T-helper 2 cell treated with Interferon-gamma antibody and Interleukin-4, amounts not matched to agents 5 μg/mL and 100 μg/mL, for 36 hours (primary cell): ENCODE measurements at places on chromosomes 1 and 21.

GRCh38 chr1:208136459-208137182 is 107.6 kb downstream of the PLXNA2 start:
- DNase-seq, result no peak

DNA sequence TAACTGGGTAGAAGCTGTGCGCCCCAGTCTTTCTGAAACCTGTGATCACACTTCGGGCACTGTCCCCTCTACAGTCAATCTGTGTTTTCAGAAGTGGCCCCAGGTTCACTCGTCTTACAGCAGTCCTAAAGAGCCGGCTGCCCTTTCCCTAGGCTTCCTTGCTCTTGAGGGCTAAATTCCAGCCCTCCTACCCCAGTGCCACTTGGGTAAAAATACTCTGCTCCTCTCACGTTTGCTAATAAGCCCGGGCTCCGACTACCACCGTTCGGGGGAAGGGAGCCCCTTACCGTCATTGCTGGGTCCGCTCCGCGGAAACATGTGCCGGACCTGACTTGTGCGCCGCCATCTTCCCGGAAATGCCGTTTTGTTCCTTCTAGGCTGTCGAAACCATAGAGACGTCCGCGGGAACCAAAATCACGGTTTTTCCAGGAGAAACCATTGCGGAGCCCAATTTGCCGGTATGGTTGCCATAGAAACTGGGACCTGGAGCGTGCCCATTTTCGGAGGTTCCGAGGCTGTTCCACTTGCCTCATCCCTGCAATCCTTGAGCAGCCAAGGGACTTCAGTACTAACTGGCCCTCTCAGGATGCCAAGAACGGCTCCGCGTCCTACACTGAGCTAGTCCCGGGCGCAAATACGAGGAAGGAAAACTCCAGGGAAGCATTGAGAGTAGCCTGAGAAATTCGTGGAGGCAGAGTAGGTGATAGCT is at the start of gene GPATCH4:
GPATCH4 (minus strand) TSS at position 358 of the 709 bp plus-strand sequence.
- peak; percentile 77 for DNase-seq

- DNase-seq, result peak; percentile 3
Measured at GRCh38 chr1:7390604-7391000, 380.5 kb upstream of the VAMP3 start.

- DNase-seq, result no peak
Measured at GRCh38 chr1:6269720-6270400, 9.0 kb upstream of the GPR153 start.

DNA sequence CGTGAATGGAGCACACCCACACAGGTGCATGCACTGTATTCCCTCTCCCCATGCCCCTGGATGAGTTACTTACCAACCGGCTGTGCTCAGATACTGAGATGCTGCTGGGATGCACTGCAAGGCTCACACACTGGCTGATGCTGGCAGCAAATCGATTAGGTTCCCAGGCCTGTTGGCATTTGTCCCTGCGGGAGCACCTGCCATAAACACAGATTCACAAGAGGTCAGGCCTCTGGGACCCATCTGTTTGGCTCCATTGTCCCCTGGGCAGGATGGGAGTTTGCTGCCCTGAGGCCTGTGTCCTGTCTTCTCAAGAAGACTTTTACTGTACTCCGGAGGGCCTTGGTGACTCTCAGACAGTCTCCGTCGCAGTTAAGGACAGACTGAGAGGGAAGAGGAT is 145.4 kb downstream of the PLXNA2 start:
- no peak for DNase-seq

- DNase-seq, result no peak
Measured at GRCh38 chr1:184419350-184420161, 32.7 kb downstream of the C1orf21 start.

DNA sequence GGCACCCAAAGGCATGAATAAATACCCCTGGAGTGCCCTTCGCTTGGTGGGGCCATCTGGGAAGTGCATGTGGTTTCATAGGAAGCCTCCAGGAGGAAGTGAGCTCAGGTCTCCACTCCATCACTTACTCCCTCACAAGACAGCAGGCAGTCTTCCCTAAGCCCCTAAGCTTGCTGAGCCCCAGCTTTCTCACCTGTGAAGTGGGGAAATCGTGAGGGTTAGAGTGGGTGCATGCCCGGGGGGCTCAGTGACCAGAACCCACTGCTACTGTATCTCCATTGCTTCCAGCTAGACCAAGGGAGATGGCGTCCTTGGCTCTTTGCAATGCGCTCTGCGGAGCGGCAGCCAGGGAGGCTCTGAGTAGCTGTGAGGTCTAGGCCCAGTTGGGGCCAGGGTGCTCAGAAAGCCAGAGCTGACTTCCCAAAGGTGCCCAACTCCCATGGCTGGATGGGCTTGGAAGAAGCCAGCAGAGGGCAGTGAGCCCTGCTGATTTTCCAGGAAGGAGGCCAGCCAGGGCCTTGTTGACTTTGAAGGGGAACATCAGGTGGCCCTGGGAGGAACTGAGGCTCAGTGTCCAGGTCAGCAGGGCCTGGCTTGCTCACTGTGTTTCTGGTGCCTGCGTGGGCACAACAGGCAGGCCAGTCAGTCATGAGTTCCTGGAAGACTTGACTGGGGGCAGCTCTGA is 27.3 kb downstream of the CDCP2 start:
- DNase-seq, result no peak

DNA sequence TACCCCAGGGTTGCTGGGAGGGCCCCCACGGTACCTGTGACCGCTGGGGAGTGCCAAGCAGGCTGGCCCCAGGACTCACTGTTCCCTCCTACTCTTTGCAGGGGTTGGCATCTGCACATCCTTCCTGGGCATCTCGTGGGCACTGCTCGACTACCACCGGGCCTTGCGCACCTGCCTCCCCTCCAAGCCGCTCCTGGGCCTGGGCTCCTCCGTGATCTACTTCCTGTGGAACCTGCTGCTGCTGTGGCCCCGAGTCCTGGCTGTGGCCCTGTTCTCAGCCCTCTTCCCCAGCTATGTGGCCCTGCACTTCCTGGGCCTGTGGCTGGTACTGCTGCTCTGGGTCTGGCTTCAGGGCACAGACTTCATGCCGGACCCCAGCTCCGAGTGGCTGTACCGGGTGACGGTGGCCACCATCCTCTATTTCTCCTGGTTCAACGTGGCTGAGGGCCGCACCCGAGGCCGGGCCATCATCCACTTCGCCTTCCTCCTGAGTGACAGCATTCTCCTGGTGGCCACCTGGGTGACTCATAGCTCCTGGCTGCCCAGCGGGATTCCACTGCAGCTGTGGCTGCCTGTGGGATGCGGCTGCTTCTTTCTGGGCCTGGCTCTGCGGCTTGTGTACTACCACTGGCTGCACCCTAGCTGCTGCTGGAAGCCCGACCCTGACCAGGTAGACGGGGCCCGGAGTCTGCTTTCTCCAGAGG is 6.8 kb downstream of the XKR8 start:
- DNase-seq, result no peak

DNA sequence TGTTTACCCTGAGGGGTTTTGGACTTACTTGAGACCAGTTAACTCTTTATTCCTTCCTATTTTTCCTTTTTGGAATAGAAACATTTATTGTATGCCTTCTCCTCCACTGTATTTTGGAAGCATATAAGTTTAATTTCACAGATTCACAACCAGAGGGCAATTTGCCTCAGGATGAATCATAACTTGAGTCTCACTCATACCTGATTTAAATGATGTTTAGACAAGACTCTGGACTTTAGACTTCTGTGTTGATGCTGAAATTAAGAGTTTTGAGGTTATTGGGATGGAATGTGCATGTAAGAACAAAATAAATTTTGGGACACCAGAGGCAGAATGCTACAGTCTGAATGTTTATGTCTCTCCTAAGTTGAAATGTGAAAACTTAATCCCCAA is 7.1 kb upstream of the ADAM30 start:
- no peak for DNase-seq

GRCh38 chr1:204085876-204086275 is 13.0 kb downstream of the SOX13 start:
- no peak for DNase-seq

DNA sequence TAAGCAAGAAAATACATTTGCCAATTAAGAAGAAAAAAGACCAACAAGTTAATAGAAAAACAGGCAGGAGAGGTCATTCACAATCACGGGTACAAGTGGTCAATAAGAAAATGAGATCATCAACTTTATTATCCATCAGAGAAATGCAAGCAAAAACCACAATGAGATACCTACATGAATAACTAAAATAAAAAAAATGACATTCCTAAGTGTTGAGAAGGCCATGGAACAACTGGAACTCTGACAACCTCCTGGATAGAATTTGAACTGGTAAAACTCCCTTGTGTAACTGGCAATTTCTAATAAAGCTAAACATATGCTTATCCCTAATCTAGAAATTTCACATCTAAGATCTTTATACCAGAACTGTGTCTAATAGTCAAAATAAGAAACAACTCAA is 135.4 kb upstream of the BACE2 start:
- no peak for DNase-seq

GRCh38 chr1:84861516-84861915 is 31.5 kb downstream of the LPAR3 start:
- no peak for DNase-seq

DNA sequence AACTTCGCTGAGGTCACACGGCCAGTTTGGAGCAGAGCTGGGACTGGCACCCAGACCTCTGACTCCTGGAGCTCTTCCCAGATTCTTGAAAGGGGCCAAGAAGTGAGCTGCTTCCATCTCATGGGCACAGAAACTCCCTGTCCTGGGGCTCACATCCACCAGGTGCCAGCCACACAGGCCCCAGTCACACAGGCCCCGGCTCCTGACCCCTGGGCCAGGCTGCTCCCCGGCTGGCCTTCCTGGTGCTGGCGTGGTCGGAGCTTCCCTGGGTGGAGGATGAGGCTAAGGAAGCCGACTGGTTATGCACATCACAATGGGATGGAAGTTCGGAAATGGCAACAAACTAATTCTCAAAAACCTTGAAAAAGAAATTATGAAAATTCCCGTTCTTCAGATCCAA is 3.0 kb upstream of the GABRD start:
- no peak for DNase-seq

- DNase-seq, result peak; percentile 44
Measured at GRCh38 chr1:37481289-37482003, 7.1 kb downstream of the ZC3H12A start.

GRCh38 chr1:15100880-15101760 is 52.4 kb upstream of the TMEM51 start:
- no peak for DNase-seq

GRCh38 chr1:21781815-21782348 is 1.1 kb downstream of the USP48 start:
- DNase-seq, result no peak

DNA sequence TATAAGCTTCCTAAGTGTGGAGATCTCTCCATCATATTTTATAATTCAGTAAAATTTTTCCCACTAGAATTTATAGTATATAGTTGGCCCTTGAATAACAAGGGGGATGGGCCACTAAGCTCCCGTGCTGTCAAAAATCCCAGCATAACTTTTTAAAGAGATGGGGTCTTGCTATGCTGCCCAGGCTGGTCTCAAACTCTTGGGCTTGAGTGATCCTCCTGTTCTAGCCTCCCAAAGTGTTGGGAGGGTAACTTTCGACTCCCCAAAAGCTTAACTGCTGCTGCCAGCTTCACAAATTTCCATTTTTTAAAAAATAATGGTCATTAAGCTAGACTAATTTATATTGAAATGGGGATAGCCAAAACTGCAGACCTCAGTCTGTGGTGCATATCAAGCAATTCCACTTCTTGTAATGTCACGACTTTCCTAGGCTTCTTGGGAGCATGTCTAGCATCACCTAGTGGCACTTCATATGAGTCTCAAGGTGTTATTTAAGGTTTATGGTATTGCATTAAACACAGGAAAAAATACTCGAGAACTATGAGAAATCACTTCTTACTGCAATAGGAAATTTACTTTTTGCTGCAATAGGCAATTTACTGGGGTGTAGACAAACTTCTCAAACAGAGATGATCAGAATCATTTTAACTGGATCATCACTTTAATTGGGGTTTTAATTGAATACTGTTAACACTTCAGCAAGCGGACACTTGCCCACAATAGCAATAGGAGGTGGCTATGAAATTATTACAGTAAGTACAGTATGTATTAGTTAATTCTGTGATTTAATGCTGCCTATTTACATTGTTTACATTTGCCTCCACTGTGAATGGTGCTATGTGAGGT is 19.3 kb upstream of the ACTA1 start:
- no peak for DNase-seq

GRCh38 chr1:13512472-13512871 is 1.3 kb downstream of the LRRC38 start:
- no peak for DNase-seq

DNA sequence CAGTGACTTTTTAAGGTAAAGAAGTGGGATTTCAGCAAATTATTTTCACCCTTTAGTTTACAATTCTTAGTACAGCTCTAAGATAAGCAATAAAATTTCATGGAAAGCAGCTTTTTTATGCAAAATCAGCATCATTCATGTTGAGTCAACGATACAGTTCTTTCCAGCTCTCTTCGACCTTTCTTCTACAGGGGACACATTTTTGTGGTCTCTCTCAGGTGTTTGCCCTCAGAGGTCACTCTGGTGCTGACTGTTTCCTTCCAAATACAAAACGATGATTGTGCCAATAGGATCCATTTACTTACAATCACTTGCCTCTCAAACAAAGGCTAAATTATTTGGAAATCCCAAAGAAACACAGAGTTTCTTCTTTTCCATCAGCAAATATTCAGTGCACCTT is 51.0 kb downstream of the PSMG1 start:
- DNase-seq, result no peak

DNA sequence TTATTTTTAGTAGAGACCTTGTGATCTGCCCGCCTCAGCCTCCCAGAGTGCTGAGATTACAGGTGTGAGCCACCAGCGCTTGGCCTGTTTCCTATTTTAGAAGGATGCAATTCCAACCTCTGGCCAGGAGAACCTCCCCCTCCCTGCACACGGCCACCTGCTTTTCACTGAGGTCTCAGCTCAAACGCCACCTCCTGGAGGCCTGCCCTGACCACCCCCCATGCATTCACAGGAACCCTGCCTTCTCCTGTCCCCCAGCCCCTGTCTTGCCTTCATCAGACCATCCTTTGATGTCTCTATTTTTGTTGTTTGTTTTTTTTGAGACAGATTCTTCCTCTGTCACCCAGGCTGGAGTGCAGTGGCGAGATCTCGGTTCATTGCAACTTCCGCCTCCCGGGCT is 2.3 kb downstream of the SRM start:
- DNase-seq, result no peak

GRCh38 chr21:17602874-17603273 is 9.8 kb downstream of the BTG3 start:
- DNase-seq, result no peak

- no peak for DNase-seq
Measured at GRCh38 chr1:65751961-65752360, 40.7 kb upstream of the PDE4B start.

DNA sequence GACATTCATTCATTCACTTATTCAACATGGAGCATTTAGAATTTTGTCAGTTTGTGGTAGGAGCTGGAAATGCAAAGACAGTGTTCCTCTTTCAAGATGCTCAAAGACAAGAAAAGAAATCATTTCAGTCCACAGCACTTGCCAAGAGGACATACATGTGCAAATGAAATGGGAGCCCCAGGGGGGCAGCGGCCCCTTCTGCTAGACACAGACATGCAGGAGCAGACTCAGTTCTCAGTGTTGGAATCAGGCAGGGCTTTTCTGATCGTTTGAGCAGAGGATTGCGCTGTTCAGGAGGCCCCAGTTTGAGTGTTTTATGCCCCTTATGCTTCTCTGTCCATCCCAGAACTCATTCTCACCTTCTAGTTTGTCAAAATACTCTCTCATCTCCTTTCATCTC is 35.6 kb upstream of the VASH2 start:
- DNase-seq, result no peak

GRCh38 chr1:91501971-91502671 is 1.5 kb downstream of the CDC7 start:
- DNase-seq, result no peak
